ENCODE measurements at places on chromosomes 6 and 20. TPM values are rescaled to one million over a fixed set of nuclear protein-coding genes. Genes with fewer than 3 reads are reported as not detected.

- peak; percentile 99 for DNase-seq
These were observed 59.9 kb upstream of the MAP7 start for GRCh38 chr6:136609873-136610706.

- no peak for DNase-seq
These were observed 153.2 kb downstream of the TASP1 start for GRCh38 chr20:13485576-13485975.

DNA sequence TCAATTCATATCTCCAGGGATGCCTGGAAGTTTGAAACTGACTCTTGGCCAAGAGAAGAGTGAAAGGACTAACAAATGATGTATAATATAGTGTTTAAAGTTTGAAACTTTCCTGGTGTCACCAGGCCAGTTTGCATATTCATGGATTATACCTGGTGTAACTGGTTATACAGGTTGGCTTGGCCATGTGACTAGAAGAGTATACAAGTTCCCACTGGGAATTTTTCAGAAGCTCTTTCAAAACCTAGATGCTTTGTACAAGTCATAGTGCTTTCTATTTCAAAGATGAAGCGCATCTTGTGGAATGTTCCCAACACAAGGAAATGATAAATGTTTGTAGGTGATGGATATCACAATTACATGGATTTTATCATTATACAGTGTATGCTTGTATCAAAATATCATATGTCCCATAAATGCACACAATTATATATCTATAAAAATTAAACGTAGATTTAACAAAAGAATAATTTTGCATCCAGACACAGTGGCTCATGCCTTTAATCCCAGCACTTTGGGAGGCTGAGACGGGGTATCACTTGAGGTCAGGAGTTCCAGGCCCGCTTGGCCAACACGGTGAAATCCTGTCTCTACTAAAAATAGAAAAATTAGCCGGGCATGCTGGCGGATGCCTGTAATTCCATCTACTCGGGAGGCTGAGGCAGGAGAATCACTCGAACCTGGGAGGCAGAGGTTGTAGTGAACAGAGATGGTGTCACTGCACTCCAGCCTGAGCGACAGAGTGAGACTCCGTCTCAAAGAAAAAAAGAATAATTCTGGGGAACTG lies 1420.2 kb downstream of the GRIK2 start:
- DNase-seq: no peak

DNA sequence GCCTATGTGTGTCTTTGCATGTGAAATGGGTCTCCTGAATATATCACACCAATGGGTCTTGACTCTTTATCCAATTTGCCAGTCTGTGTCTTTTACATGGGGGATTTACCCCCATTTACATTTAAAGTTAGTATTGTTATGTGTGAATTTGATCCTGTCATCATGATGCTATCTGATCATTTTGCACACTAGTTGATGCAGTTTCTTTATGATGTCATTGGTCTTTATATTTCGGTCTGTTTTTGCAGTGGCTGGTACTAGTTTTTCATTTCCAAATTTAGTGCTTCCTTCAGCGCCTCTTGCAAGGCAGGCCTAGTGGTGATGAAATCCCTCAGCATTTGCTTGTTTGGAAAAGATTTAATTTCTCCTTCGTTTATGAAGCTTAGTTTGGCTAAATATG lies 555.2 kb upstream of the BTBD3 start:
- no peak for DNase-seq

DNA sequence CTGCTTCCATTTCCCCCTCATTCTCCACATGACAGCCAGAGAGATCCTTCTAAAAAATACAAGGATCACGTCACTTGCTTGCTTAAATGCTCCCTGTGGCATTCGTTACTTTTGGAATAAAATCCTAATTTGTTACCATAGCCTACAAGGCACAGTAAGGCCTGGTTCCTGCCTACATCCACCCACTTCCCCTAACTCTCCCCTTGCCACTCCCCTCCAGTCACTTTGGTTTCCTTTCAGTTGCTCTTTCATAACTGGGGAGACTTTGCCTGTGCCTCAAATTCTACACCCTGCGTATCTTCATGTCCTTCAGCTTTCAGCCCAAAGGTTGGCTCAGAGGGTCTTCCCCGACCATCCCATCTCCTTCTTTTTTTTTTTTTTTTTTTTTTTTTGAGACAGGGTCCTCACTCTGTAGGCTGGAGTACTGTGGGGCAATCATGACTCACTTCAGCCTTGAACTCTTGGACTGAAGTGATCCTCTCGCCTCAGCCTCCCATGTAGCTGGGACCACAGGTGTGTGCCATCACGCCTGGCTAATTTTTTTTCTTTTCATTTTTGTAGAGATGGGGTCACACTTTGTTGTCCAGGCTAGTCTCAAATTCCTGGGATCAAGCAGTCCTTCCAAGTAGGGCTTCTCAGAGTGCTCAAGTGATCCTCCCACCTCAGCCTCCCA lies 12.5 kb downstream of the ID1 start:
- no peak for DNase-seq

DNA sequence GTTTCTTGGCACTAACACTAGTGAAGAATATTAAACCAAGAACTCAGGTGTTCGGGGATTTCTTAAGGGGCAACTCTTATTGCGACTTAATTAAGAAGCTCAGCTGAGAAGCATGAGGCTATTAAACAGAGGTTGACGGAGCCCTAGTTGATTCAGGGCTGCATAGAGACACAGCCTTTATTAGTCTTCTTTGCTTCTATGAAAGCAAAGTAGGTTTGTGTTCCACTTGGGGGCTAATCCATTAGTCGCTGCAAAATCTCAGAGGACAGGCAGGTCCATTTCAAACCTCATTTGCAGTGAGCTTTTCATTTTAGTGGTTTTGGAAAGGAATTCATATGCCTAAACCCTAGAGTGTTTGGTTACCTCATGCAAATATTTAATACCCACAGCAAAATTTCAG lies 506.6 kb upstream of the SULF2 start:
- DNase-seq: no peak

The TFAP2D gene
- total RNA-seq: not detected

The GHRH gene
- not detected for total RNA-seq

The TRIM31 gene
- total RNA-seq: not detected

The ASIP gene
- not detected for total RNA-seq

The SLC26A8 gene
- total RNA-seq: not detected

Data from fibroblast of the aortic adventitia (primary cell).